ENCODE measurements at places on chromosomes 5 and 9.

- DNase-seq: no peak
Measured at GRCh38 chr5:40240111-40240510, 439.6 kb upstream of the PTGER4 start.

DNA sequence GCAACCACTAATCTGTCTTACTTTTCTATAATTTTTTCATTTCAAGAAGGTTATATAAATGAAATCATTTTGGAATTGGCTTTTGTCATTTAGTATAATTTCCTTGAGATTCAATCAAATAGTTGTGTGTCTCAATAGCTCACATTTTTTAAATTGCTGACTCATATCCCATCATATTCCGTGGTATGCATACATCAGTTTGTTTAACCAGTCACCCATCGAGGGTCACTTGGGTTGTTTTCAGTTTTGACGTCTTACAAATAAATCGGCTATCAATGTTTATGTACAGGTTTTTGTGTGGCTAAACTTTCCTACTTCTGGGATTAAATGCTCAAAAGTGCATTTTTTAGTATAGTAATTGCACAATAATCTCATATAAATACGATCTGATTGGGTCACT is 185.5 kb downstream of the TAF11L14 start:
- no peak for DNase-seq

GRCh38 chr9:89749500-89750116 is 144.8 kb downstream of the GADD45G start:
- no peak for DNase-seq

GRCh38 chr5:142104491-142104890 is 4.1 kb upstream of the NDFIP1 start:
- peak; percentile 84 for DNase-seq

- DNase-seq: no peak
Measured at GRCh38 chr5:134131165-134131564, 16.7 kb downstream of the TCF7 start.

GRCh38 chr5:31194892-31195555 is 1.5 kb downstream of the CDH6 start:
- DNase-seq: no peak

GRCh38 chr5:141528291-141528984 is 39.6 kb downstream of the PCDHGC5 start:
- no peak for DNase-seq

DNA sequence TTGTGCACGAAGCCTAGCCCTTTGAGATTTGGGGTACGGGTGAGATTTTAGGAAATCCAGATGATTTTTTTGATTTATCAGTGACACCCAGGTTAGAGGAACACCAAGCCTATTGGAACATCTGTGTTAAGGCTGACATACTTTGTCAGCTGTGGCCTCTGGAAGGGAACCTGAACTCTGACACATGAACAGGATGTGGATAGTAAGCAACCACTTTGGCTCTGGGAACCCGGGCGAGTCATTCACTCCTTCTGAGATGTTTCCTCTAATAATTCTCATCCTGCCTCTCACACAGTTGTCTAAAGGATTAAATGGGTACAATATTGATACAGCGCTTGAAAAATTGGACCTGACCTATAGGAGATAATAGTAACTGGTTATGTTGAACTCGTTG is 67.8 kb downstream of the FGF1 start:
- no peak for DNase-seq

- DNase-seq: no peak
Measured at GRCh38 chr9:6945816-6946215, 188.0 kb downstream of the KDM4C start.

- DNase-seq: no peak
Measured at GRCh38 chr5:146589028-146589345, 73.0 kb upstream of the GPR151 start.

All from central memory CD4-positive, alpha-beta T cell (primary cell).